ENCODE measurements at places on chromosomes 16 and 17. TPM values are rescaled to one million over a fixed set of nuclear protein-coding genes. Genes with fewer than 3 reads are reported as not detected.
A peak's percentile ranks its signal among the peaks of the same experiment; 100 is the strongest.

GRCh38 chr17:21297026-21297520, 12.6 kb downstream of the MAP2K3 start:
- no peak for DNase-seq

DNA sequence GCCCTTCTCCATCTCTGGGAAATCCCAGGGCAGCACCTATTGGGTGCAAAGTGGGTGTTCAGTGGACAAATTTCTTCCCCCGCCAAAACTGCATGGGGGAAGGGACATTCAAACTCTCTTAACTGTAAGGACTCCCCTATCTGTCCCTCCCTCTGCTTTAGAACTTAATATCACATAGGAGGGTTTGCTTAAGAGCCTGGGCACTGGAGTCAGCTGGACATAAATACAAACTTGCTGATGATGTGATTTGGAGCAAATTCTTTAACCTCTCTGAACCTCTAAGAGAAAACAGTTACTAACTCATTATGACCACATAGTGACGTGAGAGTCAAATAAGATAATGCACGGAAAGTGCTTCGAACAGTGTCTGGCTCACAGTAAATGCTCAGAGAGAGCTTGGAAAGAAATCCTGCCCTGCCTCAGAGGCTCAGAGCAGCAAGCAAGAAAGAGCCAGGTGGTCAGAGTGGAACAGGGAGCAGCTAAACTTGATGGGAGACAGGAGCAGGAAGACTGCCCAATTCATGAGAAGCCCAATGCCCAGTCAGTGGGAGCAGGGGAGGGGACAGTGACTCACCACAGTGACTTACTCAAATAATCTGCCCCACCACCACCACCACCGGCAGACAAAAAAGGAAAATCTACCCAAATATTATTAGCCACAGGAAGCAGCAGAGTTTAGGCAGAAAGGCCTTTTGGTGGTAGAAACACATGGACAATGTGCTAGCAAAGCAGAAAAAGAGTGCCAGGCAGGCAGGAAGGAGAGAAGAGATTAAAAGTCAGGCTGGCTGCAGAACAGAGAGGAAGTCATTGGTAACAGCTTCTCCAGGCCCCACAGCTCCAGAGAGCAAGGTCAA, 23.9 kb upstream of the CCL1 start:
- no peak for DNase-seq

DNA sequence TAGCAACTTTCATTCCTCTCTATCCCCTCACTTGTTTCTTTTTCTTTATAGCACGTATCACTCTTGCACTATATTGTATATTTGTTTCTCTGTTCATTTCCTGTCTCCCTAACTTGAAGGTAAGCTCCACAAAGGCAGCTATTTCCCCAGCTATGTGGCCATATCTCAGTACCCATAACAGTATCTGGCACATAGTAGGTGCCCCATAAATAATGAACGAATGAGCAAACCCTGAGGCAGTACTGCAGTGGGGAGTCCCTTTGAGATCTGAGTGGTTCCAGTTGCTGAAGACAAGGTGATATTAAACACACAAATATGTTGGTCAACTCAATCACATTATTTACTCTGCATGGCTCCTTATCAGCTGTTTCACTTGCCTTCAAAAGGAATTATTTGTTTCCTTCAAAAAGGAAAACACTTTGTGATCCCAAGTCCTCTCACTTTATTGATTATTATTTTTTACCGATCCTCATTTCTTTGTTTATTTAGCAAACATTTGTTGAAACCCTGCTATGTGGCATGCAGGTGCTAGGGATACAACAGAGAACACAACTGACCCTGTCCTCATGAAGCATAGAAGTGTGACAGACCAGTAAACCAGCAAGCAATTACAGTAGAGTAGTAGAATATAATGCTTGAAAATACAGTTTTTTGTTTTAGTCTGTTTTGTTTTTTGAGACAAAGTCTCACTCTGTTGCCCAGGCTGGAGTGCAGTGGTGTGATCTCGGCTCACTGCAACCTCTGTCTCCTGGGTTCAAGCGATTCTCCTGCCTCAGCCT, 5.7 kb upstream of the ADAP2 start:
- no peak for DNase-seq

- DNase-seq, result no peak
These were observed 484.9 kb downstream of the WWOX start for GRCh38 chr16:78584213-78584860.

DNA sequence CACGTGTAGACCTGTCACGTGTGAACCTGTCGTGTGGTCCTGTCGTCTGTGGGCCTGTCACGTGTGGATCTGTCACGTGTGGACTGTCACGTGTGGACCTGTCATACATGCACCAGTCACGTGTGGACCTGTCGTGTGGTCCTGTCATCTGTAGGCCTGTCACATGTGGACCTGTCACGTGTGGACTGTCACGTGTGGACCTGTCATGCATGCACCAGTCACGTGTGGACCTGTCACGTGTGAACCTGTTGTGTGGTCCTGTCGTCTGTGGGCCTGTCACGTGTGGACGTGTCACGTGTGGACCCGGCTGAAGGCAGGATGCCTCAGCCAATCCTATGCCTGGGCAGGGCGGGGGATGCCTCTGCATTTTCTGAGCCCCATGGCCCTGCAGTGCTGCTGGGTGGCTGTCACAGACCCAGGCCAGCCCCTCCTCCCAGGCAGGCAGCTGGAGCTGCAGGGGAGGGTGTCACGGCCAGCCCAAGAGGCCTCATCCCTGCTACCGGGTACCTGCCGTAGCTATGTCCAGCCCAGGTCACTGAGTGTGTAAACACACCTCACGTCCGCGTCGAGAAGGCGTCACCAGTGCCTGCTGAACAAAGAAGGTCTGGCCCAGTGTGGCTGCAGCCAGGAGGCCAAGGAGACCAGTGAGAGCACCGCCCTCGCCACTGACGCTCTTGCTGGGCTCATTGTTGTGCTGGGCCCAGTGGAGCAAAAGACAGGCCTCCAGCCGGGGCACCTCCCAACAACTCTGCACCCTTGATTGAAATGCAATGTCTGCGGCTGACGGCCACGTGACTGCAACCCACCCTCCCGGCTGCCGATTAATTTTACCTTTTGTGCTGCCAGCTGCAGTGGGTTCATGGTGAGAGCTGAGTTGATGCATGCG, 18.6 kb upstream of the ACSF3 start:
- no peak for DNase-seq

Gene CHST5
- 0.07 TPM for total RNA-seq

Gene KRT16
- total RNA-seq, result not detected

- peak; percentile 37 for DNase-seq
These were observed 141.1 kb downstream of the RGS9 start for GRCh38 chr17:65278050-65278819.

Gene P3H4
- total RNA-seq, result 7.0 TPM

Gene TEX19
- not detected for total RNA-seq

GRCh38 chr17:27939474-27940465, 46.6 kb upstream of the LYRM9 start:
- no peak for DNase-seq

Gene TOM1L2
- 287 TPM for total RNA-seq

DNA sequence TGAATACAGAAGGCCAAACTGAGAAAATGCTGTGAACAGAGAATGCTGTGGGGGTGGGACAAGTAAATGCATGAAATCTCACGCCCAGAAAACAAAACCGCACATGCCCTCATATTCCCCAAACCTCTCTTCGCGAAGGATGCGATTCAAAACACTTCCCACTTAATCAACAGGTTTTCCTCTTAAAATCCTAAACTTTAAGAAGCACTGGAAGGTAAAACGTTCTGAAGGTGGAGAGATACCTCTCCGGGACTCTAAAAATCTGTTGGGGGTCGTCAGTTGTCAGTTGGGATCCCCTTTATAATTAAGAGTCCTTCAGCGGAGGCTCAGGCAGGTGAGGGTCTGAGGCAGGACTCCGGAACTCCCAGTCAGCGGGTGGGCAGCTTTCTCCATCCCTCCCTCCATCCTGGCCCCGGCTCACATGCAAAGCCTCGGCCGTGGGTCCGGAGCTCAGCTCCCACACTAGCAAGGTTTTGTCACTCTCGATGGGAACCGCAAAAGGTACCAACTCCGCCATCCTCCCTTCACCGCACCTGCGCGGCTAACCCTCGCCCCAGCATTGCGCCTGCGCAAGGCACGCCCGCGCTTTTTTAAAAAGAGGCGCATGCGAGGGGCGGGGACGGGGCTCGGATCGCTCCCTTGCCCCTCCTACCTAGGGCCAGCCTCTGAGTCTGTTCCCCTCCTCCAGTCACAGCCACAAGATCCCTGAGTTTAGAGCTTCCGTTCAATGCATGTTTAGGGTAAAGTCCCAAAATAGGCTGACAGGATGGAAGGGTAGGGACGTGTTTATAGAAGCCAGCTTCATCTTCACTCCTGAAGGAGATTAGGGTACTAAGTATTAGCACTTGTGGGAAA, at the start of gene RDM1:
Gene RDM1, minus strand, starts transcription at position 563 of the 855 bp plus-strand sequence. Its CDS starts 46 bp downstream, at position 517.
- peak; percentile 71 for DNase-seq

GRCh38 chr16:12240036-12240435, 263.5 kb downstream of the SNX29 start:
- no peak for DNase-seq

Gene FZD2
- 3.1 TPM for total RNA-seq

GRCh38 chr17:1933875-1934715, 91.0 kb downstream of the RTN4RL1 start:
- no peak for DNase-seq

DNA sequence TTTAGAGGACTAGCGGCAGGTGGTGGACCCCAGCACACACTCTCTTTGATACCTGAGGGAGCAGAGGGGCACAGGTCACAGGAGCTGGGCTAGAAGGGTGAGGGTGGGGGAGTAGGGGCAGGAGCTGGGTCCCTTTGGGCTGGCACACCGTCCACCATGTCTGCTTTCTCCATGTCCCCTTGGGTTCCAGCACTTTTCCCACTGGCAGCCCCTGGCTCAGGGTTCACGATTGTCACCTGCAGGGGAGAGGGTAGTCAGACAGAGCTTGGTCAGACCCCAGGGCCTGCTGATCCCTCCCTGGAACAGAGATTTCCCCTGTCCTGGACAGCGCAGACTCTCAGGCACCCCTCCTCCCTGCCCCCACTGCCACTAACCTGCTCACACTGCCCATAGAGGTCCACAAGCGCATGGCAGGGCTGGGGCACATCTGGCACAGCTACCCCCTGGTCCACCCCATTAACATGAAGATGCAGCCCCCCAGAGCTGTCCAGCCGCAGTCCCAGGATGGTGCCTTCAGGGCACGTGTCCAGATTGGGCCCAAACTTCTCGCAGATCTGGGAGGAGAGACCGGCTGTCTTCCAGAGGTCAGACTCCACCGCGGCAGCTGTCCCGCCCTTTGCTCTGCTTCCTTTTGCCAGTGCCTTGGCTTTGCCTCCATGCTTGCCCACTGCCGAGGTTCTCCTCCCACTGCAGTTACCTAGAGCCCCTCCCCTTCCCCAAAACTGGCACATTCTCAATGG, 3.1 kb upstream of the GPS2 start:
- no peak for DNase-seq

DNA sequence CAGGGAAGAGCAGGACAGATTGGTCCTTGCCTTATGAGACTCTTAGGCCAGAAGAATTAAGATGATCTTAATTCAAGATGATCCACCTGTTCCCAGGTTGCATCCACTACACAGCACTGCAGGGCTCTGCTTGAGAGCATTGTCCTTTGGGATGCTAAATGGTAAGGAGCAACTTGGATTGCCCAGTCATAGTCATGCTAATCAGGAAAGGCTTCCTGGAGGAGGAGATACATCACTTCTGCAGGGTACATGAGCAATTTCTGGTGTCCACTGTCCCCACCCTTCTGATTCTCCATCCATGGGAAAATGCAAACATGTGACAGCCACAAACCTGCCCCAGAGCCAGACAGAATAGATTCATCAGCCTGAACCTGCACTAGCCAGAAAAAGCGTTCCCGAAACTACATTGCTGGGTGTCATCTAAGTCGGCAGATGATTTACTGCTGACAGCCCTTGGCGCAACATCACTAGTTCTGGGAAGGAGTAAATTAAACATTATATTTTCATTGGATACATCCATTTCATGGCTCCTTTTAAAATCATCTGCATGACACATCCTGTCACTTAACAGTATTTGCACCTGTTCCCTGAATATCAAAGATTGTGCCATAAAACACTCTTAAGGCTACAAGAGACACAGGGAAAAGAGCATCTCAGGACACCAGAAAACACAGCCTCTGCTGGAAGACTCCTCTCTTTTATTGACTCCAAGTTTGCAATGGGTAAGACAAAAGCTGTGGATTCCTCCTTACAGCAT, 282.2 kb downstream of the MAF start:
- DNase-seq, result no peak

GRCh38 chr16:72404299-72404698, 232.3 kb upstream of the PMFBP1 start:
- DNase-seq, result no peak

Gene TEKT1
- not detected for total RNA-seq

DNA sequence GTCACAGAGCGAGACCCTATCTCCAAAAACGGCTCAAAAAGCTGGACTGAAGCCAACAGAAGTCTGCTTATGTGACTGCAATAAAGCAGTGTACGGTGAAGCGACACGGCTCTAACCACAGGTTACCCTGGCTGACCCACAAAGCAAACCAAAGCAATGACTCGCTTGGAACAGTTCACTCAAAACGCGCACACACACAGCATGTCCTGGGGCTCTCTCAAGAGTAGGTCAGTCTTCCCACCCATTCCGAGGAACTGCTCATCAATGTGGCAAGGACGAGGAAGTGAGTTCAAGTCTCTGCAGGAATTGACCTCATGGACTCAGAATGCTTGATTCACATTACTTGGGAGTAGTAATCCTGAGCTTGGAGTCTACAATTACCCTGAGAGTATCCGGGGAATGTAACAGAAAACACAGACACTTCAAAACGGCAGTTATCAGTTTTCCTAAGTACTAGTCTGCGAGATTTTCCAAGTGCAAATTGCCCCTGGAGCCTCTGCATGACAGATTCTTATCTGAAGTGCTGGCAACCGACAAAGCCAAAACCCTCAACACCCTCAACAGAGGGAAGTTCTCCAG, 25.4 kb downstream of the PELP1 start:
- no peak for DNase-seq

Gene TMEM88
- 32.6 TPM for total RNA-seq

Gene GP2
- total RNA-seq, result not detected

DNA sequence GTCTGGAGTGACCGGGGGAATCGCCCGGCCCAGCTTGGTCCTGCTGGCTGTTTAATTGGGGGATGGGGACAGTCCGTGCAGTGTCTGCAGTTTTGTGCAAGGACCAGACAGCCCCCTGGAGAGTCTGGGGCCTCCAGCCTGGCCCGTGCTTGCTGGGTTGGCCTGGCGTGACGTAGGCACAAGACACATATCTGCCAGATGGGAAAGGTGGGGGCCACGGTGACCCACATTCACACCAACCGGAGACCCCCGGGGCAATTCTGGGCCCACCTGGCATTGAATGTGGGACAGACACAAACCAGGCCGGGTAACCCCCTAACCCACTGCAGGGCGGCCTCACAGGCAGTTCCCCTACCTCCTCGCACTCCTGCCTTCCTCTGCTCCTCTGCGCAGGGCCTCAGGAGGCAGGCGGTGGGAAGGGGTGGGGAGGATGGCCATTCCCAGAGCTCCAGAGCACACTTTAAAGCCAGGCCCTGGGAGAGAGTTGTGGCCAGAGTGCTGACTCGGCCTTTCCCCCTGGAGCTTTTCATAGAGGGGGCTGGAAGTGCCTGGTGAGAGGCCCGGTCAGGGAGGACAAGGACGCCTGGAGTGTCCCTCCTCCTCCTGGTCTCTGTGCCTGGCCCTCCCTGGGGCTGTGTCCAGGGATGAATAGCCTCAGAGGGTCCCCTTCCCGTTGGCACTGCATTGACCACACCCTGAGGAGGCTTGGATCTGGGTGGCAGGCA, 1.5 kb downstream of the MRC2 start:
- peak; percentile 55 for DNase-seq

All from left ventricle myocardium superior (tissue), 1 donor.